NCI-H1436 (cell line): ENCODE measurements at places on chromosomes 13 and 19.

DNA sequence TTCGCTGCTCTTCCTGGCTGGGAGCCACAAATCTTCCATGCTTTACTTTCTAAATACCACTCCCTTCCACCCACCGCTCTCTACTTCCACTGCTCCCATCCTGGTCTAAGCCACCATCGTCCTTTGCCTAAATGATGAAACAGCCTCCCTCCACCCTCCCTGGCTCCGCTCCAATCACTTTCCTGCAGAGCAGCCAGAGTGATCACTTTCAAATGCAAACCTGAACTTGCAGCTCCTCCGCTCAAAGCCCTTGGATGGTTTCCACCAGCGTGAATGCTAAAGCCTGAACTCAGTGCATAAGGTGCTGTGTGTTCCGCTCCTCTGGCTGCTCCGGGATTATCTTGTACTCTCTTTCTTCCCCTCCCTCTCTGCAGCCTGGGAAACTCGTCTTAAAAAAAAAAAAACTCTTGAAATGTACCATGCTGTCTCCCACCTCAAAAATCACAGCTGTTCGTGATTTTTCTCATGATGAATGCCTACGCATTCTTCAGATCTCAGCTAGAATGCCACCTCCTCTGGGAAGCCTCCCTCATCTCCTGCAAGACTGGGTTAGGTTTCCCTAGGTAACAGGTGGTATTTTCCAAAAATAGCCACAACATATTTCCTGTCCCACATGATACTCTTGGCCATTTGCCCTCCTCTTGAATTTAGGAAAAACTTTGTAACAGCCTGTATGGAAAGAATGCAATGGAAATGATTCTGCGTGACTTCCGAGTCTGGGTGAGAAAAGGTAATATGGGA is 3.7 kb upstream of the SIN3B start:
- no peak for DNase-seq

- no peak for DNase-seq
Observed at GRCh38 chr13:98794498-98794897, 42.0 kb upstream of the SLC15A1 start.

- DNase-seq: no peak
Observed at GRCh38 chr13:40148101-40148500, 492.6 kb downstream of the COG6 start.

DNA sequence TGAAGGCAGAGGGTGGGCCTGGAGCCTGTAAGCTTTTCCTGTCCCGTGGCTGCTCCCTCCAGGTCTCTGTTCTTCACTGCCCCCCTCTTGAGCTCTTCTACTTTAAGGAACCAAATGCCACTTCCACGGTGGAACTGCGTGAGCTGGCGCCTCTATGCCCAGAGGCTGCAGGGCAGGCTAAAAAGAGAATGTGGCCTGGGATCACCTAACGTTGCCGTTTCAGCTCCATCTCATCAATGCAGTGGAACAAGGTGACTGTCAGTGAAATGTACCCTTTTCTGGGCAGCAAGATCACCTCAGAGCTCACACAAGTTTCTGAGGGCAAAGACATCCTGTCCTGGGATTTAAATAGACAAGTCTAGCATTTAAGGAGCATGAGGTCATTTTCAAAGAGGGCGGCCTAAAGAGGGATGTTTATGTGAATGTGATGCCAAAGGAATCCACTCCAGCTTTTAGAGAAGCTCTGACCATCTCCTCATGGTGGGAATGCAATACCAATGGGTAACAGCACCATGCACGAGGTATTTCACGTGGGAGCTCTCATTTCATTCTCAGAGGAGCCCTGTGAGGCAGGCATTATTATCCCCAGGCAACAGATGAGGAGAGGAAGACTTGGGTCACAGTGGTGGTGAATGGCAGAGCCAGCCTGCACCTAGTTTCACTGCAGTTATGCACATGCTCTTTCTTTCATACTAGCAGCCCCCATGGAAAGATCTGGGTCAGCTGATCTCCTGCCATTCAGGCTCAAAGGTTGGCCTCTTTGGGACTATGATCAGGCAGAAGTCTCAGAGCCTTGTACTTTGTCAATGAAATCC is 39.3 kb downstream of the RGCC start:
- DNase-seq: no peak

GRCh38 chr13:39779337-39780265 is 124.1 kb downstream of the COG6 start:
- no peak for DNase-seq

DNA sequence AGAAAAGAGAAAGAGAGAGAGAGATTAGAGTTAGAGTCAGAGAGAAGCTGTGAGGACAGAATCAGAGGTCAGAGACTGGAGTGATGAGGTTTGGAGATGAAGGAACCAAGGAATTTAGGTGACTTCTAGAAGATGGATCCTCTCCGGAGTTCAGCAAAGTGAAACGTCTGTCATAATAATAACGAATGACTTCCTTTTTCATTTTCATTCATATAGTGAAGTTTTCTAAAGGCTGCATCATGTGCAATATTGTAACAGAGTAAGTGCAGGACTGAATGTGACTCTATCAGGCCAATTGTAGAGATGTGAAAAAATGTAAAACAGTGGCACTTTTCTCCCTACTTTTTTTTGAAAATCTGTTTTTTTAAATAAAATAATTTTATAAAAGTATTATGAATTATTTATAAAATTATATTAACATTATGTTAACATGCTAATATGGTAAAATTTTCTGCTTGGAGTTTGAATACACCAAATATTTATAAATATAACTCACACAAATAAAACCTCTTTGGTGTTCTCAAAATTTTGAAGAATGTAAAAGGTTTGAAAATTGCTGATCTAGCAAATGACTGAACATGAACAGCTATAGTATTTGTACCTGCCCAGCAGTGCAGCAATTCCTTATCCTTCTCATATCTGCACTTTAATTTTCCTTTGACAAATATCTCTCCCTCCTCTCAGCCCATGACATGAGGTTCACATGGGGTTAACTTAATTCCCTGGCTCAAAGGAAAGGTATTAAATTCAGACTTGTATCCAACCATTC is 4.2 kb upstream of the TNFSF11 start:
- DNase-seq: no peak

- no peak for DNase-seq
Observed at GRCh38 chr19:33956941-33957340, 160.3 kb downstream of the KCTD15 start.
